ENCODE measurements at places on chromosomes 5 and 9.

DNA sequence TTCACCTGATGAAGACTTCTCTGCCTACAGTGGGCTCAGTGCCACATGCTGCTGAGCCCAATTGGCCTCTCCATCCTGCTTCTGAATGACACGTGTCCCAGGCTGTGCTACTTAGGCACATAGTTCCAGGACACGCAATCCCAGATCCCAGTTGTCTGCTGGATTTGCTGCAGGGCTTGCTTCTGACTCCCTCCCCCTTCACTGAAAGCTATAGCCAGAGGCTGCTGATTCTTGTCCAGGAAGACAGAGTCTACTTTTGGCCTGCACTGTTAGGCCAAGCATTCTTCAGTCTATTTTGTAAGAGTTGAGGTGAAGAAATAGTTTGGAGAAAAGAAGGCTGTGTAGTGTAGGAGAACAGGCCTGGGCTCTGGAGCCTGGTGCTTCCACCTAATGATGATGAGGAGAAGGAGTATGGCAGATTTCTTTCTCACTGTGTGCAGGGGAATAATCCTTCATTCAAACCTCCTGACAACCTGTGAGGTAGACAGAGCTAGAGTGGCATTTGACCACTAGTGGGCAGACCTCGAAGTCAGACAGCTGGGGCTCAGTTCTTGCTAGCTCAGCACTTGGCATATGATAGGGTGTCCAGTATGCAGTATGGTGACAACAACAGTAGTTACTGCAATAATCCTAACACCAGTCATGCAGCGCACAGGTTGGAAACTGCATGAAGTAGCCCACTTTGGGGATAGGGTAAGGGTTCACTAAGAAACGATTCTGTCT is 19.5 kb upstream of the ASPN start:
- DNase-seq: peak; percentile 21

DNA sequence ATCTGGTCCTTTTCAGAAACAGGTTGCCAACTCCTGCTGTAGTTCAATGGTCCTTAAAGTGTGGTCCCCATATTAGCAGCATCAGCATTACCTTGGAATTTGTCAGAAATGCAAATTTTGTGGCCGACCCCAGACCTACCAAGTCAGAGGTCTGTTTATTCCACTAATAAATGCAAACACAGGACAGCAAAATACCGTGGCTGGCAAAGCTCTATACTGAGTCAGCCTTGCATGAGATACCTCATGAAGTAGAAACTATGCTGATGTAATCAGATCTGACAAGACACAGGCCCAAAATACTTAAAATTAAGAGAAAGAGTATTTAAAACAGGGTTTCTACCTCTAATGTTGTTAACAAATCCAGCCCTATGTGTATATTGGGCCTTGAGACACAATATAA is 3.0 kb downstream of the GOLM1 start:
- no peak for DNase-seq

DNA sequence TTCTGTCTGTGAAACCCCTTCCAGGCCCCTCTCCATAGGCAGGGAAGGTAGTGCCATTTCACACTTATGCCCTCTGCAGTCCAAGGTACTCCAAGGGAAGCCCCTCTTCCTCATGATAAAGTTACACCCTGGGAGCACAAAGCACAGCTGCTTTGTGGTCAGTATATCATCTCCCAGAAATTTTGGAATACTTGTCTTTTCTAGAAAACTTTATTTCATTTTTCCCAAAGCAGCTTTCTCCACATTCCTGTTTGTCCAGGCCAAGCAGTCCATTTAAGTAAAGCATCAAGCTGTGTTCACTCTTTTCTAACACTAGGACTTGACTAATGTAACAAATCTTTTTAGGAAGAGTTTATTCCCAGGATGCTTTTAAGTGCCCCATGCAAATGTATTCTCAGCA is 371.8 kb upstream of the RGMB start:
- no peak for DNase-seq

DNA sequence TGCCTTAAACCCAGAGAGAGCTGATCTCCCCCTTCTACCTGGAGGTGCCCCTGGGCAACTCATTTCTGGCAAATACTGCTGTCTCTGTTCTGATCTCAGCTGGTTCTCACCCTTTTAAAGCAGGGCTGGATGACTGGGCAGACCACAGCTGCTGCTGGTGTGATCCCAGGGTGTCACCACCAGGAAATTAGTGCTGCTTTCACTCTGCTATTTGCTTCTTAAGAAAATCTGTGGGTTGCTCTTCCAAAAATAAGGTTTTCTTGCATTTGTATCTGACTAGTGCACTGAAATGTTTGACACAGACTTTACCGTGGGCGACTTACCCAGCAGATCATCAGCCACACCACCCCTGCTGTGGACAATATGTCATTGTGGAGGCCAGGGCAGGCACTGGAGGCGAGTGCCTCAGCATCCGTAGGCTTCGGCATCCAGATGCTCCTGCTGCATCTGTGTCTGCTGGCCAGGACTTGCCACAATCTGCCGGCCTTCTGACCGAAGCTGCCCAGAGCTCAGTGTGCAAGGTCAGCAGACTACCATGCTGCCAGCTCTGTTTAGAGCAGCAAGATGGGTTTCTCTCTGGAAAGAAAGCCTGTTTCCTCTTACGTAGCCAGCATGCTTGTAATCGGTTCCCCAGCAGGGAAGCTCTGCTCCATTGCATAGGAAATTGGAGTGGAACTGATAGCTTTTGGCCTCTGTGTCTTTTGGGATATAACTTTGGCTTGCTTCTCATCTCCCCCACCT is 13.6 kb downstream of the ARHGAP26 start:
- DNase-seq: no peak

DNA sequence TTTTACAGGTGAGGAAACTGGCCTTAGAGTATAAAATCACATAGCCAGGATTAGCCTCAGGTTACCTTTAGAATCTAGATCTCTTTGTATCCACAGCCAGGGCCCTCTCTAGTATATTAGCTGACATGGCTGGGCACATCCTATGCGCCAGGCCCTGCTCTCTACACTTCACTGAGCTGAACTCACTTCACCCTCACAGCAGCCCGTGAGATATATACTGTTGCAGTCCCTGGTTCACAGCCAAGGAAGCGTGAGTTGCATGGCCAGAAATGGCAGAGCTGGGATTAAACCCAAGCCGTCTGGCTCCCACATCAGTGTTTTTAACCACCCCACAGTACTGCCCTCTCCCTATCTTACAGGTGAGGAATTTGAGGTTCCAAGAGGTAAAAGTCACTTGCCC is 58.4 kb downstream of the DAB2IP start:
- no peak for DNase-seq

GRCh38 chr9:15642369-15642962 is 89.6 kb downstream of the CCDC171 start:
- peak; percentile 15 for DNase-seq

DNA sequence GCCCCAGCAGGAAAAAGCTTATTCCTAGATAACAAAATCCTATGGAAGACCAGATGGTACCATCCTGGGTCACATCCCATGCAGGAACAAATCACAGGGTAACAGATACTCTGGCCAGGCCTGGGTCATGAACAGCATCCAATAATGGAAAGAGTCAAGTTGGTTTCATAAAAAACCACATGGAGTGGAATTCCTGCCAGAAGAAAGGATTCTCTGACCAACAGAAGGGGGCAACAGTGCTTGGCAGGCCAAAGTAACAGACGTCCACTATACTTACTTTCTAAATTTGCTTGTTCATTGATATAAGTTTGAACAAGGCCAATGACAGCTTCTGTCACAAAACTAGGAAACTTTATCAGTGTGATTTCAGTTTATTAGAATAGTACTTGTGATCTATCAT is 273.5 kb downstream of the ARRDC3 start:
- no peak for DNase-seq

DNA sequence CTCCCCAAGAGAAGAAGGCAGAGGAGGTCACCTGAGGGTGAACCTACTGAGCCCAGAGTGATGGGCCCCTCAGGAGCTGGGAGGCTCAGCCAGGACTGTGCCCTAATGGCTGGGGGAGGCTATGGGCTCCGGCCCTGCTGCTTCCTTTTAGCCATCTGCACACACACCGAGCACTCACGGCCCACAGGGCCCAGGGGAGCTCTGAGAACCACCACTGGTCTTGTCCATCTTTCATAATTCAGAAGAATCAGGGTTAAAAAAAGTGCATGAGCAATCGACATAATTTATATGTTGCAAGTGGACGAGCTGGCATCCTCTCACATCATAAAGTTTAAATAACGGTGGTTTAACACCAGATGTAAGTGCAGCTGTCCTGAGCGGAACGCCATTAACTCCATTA is 162.1 kb downstream of the FSTL4 start:
- DNase-seq: no peak

- DNase-seq: no peak
Measured at GRCh38 chr5:100600298-100600994, 65.3 kb downstream of the FAM174A start.

- DNase-seq: no peak
Measured at GRCh38 chr9:114046875-114047274, 31.2 kb downstream of the AMBP start.

GRCh38 chr9:99419070-99419469 is 197.0 kb downstream of the SEC61B start:
- DNase-seq: no peak

- DNase-seq: no peak
Measured at GRCh38 chr5:159336586-159336985, 6.3 kb upstream of the IL12B start.

DNA sequence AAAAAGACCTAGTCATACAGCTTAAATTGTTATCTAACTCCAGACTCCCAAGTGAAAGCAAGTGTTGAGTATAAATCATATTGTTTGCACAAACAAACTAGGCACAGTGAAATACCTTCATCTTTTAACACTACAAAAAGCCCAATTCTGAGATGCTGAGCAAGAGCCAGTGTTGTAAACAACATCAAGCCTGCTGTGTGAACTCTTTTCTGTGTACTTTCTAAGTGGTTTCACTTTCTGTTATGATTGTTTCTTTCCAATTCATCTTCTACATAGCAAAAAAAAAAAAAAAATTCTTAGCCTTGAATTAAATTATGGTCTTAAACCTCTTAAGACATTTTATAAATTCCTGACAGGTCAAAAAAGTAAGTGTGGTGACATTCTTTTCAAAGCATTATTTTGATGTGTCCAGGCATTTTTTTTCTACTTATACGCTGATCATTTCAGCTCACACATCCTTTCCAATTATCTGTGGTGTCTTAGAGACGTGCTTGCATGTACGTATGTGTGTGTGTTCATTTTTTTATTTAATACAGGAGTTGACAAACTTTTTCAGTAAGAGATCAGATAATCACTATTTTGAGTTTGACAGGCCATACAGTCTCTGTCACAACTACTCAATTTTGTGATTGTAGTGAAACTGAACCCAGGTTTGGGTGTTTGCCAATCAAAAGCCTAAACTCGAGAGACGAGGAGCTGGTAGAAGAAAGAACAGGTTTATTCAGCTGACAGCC is 556.1 kb downstream of the CDH9 start:
- no peak for DNase-seq

GRCh38 chr5:32805971-32806638 is 95.0 kb downstream of the NPR3 start:
- DNase-seq: peak; percentile 66

DNA sequence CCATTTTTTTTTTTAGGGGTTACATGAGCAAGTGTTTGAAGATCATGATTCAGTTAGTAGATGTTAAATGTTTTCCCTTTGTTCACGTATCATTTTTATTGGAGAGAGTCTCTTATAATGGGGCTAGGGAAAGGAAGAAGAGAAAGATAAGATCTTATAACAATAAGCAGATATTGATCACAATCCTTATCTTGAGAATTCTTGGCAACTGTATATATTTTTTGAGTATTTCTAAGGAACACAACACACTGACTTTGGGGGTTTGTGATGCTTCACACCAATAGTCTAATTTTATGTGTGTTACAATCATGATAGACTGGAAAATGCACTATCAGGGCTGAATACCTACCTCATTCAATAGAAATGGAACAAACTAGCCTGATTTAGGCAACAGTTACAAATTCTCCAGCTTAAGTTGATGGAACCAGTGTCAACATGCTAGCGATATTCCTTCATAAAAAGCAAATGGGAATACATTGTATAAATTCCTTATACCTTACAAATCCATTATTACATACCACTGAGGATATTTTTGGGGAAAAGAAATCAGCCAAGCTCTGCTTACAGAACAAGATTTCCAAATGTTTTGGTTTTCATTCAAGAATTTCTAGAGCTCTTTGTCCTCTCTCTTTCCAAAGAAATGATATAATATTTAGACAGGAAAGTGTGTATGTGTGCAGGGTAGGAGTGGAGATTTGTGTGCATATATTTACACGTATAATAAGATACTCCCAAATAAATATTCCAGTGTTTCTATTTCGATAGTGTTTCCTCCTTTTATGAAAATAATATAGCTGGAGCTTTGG is 41.5 kb downstream of the SVEP1 start:
- no peak for DNase-seq

DNA sequence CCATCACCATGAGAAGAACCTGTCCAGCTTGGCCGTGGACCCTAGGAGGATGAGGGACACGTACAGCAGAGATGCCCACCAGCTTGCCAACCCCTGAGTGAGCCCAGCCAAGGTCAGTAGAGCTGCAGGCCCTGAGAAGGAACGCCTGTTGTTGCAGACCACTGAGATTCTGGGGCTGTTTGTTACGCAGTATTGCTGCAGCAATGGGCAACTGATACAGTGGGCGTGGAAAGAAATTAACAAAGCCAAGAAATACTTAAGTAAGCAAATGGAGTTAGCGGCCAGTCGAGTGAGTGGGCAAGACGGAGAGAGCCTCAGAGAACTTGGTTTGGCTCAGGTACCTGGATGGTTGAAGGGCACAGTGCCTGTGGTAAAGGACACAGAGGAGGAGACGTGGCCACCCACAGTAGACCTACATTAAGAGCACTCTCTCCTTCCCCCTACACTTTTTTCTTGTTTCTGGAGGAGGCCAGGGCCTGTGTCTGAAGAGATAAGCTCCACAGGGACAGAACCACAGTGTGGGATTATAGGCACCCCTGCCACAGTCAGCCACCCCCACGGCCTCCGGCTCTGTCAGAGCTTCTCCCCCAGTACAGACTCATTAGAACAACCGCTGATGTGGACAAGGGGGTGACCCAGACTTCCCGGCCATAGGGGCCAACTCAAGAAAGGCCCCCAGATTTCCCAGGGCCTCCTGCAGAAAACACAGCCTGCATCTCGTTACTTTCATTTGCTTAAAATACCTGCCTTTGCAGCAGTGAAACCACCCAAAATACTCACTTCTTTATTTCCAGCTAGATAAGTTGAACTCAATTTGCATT is 40.1 kb upstream of the GRHPR start:
- no peak for DNase-seq

- DNase-seq: no peak
Measured at GRCh38 chr9:16417161-16417560, 453.3 kb downstream of the BNC2 start.

DNA sequence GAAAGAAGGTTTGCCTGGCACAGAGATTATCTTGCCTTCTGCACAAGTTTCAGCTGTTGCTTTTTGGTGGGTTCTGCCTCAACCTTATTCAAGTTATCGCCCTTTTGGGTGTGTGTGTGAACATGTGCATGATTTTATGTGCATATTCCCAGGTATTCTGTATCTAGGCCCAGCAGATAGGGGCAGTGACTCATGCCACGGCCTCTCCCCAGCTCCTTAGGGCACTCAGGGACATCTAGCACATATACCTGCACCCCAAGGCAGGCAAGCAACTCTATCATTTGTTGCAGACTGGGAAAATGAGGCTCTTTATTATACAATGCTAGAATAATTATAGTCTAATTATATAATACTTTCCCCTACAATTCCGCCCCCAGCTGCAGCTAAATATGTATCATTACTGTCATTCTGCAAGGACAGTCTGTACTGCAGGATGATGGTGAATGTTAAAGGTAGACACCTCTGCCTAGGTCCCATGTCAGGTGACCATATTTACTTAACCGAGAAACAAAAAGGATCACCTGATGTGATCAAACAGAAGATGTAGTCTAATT is 128.9 kb downstream of the PDE8B start:
- DNase-seq: no peak
